ENCODE measurements at places on chromosomes 3 and 15.

DNA sequence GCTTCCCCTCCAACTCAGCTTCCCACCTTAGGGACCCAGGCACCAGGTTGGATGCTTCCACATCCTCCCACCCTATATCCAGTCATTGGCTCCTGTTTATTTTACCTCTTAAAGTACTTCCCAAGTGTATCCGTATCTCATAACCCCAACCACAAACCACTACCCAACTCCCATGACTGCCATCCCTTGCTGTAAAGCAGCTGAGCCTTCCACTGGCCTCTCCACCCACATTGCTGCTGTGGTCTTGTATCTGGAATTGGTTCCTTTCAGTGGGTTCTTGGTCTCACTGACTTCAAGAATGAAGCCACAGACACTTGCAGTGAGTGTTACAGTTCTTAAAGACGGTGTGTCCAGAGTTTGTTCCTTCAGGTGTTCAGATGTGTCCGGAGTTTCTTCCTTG lies 79.8 kb upstream of the HRH1 start:
- no peak for DNase-seq

DNA sequence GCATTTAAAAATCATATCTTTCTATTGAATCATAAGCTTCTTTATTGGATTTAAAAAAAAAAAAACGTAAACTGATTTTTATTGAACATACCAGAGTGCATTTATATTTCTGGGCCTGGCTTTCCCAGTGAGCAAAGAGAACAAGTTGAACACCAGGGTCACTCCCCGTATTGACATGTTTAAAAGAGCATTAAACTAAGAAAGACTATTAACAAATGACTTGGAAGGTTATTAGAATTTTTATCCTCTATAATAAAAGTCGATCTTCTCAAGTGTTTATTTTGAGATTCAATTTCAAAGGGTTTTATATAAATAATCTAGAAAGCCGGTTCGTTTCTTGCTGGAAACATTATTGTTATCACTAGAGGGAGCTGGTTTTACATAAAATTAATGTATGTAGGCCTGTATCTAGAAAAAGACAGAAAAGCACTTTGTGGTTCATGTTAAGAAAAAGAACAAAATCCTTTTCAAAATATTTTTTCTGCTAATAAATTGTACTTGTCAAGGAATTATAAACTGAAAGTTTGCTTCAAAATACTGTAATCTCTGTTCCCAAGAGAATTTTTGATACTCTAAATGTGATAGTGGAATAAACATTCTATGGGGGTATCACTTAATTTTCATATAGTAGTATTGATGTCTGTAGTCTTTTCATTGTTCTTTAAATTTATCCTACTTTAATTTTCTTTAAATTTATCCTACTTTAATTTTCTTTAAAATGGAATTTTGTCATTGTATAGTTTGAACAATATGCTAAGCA lies 321.8 kb upstream of the MME start:
- DNase-seq = no peak

DNA sequence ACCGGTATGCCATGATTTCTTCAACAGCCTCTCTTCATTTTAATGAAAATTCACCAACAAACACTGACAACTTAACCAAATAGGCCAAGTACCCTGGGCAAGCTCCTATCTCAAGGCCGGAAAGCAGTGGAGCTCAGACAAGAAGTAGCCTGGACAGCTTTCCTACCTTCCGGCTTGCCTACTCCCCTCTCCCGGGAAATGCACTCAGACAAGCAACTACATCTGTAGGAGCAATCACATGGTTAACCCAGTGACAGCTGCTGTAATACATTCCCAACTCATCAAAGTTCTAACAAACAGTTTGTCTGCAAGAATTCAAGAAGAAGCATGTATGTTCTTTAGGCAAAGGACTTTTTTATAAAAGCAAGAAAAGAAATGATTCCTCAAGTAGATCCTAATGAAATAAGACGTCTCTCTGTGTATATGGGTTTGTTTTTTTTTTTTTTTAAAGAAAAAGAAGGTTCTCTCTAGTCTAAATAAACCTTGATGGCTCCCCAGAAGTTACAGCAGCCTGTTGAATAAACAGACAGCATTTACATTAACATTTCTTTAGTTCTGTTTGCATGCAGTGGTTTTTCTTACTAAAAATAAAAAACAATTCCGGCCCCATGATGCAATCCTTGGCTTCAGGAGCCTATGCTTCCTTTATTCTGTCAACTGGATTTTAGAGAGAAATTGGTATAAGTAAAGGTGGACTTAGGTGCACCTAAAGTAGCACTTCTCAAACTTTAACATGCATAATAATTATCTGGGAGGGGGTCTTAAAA lies 278.7 kb downstream of the NEK10 start:
- DNase-seq = no peak

GRCh38 chr3:31911643-31912042 lies 69.4 kb downstream of the OSBPL10 start:
- no peak for DNase-seq

- DNase-seq = no peak
Observed at GRCh38 chr15:88048237-88048636, 208.3 kb downstream of the NTRK3 start.

GRCh38 chr3:54891540-54891897 lies 36.3 kb downstream of the LRTM1 start:
- DNase-seq = peak; percentile 77

GRCh38 chr3:49283997-49284396 lies 7.0 kb upstream of the C3orf62 start:
- no peak for DNase-seq

DNA sequence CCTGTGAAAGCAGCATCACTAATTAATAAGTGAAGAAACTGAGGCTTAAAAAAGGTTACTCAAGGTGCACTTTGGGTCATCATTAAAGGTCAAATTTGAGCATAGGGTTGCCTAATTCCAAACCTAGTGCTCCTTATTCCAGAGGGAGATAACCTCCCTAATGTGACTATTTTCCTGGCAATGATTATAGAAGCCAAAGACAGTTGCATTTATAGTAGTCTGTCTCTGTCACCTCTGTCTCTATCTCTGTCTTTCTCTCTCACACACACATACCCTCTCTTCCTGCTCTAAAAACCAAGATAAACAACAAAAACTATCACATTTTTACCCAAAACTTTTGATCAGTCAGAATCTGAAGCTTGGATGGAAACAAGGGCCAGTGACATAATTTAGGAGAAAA lies 172.0 kb upstream of the LMCD1 start:
- no peak for DNase-seq

GRCh38 chr15:23073890-23074646 lies 34.7 kb upstream of the TUBGCP5 start:
- no peak for DNase-seq

- no peak for DNase-seq
Observed at GRCh38 chr15:61530769-61531168, 301.7 kb upstream of the RORA start.

DNA sequence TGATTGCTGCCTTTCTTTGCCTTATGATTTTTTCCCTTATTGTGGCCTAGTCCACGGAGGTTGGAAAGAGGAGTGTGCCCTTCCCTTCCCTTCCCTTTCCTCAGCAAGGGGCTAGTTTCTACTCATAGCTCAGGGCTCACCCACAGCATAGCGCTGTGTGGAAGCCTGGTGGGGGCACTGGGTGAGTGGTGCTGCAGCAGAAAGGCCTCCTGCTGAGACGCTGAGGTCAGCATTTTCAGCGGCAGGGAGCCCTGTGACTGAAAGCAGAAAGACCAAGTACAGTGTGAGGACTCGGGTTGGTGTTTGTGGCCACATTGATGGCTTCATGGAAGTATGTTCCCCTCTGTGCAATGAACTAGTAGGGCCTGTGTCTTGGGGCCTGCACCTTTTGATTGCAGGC lies 21.9 kb downstream of the CACNA1D start:
- no peak for DNase-seq

- DNase-seq = no peak
Observed at GRCh38 chr15:41573396-41573795, 14.4 kb downstream of the TYRO3 start.

GRCh38 chr3:100602506-100603444 lies 6.6 kb upstream of the ADGRG7 start:
- no peak for DNase-seq

GRCh38 chr3:62823461-62824050 lies 51.7 kb downstream of the CADPS start:
- no peak for DNase-seq

DNA sequence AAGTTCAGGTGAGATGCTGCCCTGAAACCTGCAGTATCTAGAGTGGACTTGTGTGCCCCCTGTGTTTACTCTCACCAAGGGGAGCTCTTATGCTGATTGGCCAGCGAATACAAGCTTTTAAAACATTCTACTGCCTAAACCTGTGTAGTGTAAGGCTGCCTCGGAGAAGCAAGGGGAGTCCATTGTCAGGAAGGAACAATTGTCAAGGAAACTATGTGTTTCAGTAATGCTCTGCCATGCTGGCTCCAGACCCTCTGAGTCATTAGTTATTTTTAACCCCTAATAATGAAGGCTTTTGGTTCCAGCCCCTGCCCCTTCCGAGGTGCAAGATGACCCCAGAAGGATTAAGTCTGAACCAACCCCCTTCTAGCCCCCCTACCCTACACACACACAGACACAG lies 66.1 kb upstream of the CHMP2B start:
- no peak for DNase-seq

DNA sequence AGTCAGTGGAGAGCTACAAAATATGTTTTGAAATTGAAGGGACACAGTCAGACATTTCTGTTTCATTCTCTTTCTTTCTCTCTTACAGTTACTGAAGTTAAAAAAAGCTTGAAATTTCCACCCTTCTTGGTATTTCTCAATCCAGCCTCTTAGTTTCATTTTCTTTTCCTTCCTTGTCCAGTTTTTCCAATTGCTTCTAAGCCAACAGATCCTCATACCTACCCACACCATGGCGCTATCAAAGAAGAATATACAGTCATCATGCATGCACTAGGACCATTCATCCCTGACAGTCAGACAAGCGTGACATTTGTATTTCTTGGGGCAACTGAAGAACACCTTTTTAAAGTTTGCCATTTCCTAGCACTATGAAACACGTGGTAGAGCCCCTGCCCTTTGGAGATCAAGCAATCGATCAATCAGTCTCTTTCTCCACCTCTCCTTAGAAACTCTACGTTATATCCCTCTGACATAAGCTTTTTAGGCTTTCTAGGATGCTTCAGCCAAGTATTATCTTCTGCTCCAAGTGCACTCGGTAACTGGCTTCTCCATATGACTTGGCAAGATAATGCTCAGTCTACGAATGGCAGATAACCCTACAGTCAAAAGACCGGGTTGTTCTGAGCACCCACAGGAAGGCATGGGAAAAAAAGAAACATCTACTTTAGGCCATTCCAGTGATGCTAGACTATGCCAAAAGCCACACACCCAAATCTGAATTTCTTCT lies 65.4 kb downstream of the FBN1 start:
- DNase-seq = no peak

DNA sequence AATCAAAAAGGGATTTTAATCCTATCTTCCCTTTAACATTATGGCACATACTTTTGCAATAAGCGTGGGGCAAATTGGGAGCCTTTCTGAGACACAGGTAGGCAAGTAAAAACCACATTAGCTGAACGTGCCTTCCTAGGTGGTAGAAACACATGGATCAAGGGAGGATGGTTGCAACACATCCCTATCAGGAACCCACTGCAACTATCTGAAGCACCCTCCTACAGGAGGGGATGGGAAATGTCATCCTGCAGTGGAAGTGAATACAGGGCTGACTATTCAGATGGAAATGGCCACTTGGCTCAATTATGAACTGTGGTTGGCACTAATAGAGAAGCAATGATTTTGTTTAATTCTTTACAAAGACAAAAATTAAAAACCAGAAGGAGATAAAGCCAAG lies 826.3 kb downstream of the FHIT start:
- no peak for DNase-seq

DNA sequence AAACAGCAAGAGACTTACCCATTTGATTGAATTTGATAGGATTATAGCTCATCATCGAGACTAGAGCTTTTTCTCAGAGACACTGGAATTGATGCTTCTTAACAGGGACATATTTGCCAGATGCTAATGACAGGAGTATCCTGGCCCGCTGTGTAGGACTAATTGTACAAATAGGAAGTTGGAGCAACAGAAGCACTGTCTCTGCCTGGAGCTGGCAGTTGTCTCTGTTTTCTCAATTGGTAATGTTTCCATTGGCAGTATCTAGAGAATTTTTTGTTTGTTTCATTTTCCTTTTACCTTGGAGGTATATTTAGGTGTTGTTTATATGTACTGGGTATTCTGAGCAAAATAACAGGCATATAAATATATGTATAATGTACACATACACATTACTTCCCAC lies 8.9 kb upstream of the PCOLCE2 start:
- DNase-seq = no peak

- no peak for DNase-seq
Observed at GRCh38 chr3:40701016-40701588, 176.3 kb downstream of the ZNF621 start.

- no peak for DNase-seq
Observed at GRCh38 chr15:68405378-68406250, 26.3 kb downstream of the ITGA11 start.
